Endothelial cell of coronary artery (primary cell): ENCODE measurements at places on chromosomes 2 and 18. TPM values are rescaled to one million over a fixed set of nuclear protein-coding genes. Genes with fewer than 3 reads are reported as not detected.

TGFA gene
- 0.09 and 0.38 TPM in 2 replicates for total RNA-seq

TBR1 gene
- under 0.01 TPM in 2 replicates for total RNA-seq

GPR39 gene
- total RNA-seq, result 0.27 and 0.38 TPM in 2 replicates

CYS1 gene
- total RNA-seq, result 0.09 and 0.19 TPM in 2 replicates

CDCA7 gene
- total RNA-seq, result 5.7 and 7.1 TPM in 2 replicates

TTN gene
- total RNA-seq, result 0.66 and 3.3 TPM in 2 replicates

RAB12 gene
- 64.1 and 74.1 TPM in 2 replicates for total RNA-seq

SOX11 gene
- total RNA-seq, result not detected in 2 replicates

ADAM23 gene
- 17.4 and 18.4 TPM in 2 replicates for total RNA-seq

C1QL2 gene
- total RNA-seq, result not detected in 2 replicates

IHH gene
- total RNA-seq, result under 0.01 and 0.09 TPM in 2 replicates

RAMP1 gene
- 0.19 TPM in 1 of 2 replicates, not detected in the other for total RNA-seq

CCDC74B gene
- total RNA-seq, result 0.72 and 0.85 TPM in 2 replicates

COBLL1 gene
- 5.7 and 6.7 TPM in 2 replicates for total RNA-seq

DSG1 gene
- total RNA-seq, result not detected in 2 replicates

CABYR gene
- total RNA-seq, result 1.5 and 1.6 TPM in 2 replicates

AGXT gene
- total RNA-seq, result not detected in 2 replicates

LIMS4 gene
- 19.5 and 20.7 TPM in 2 replicates for total RNA-seq

IGFBP2 gene
- 18.8 and 274 TPM in 2 replicates for total RNA-seq

SLC5A7 gene
- not detected in 2 replicates for total RNA-seq

ARPC2 gene
- total RNA-seq, result 413 and 416 TPM in 2 replicates

ANXA4 gene
- 25.6 and 27.8 TPM in 2 replicates for total RNA-seq

GKN1 gene
- total RNA-seq, result not detected in 2 replicates

PLGLB1 gene
- total RNA-seq, result 0.18 and 0.75 TPM in 2 replicates

CHRND gene
- not detected in 2 replicates for total RNA-seq

KATNAL2 gene
- total RNA-seq, result 0.38 and 0.72 TPM in 2 replicates

RAX gene
- not detected in 2 replicates for total RNA-seq
